Upper lobe of left lung (tissue), 6 donors: ENCODE measurements at places on chromosomes 3 and 15.
A peak's percentile ranks its signal among the peaks of the same experiment; 100 is the strongest.

DNA sequence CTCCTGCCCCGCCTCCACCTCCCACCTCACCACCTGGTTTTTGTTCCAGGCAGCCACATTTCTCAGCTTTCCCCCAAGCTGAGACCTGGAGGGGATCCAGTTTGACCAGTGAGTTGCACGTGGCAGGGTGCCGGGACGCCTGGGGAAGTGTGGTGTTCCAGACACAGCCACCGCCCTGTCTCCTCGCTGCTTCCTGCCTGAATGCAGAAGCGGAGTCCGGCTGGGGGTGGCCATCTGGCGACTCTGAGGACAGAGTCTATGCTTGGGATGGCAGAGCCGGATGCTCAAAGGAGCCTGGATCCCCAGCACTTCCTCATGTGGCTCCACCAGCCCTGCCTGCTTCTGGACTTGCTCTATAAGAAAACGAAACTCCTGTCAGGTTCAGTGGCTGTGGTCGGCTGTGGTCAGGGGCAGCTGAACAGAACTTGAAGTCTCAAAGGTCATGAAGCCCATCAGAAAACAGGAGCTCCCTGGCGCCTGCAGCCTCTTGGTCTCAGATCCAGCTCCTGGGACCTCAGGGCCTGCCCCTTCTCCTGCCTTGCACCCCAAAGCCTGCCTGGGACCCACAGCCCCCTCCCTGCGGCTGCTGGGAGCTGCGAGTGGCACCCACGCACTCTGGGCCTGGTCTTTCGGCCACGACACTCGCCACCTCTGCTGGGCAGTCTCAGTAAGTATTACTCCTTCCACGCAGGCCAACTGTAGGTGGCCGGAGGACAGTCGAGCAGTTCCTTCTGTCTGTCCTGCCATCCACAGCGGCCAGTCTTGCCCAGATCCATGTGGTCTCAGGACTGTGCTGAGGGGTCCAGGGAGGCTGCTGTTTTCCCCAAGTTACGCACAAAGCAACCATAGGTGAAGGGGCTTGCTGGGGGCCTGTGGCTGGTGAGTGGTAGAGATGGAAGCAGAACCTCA lies 112.8 kb upstream of the MEF2A start:
- peaks cover 57% of the 10 kb centered on the region for H3K4me1 ChIP-seq
- H3K27ac ChIP-seq, result peak overlapping the region; percentile 93
- H3K36me3 ChIP-seq, result no peaks in the 10 kb centered on the region
- peak; percentile 90 for DNase-seq

- H3K27me3 ChIP-seq, result no peaks in the 10 kb centered on the region
- no peaks in the 10 kb centered on the region for H3K36me3 ChIP-seq
- no peak overlapping the region for H3K4me3 ChIP-seq
- no peak overlapping the region for H3K27ac ChIP-seq
Observed at GRCh38 chr3:105999856-106000255, 131.0 kb upstream of the CBLB start.

- H3K36me3 ChIP-seq, result no peaks in the 10 kb centered on the region
- H3K4me3 ChIP-seq, result no peak overlapping the region
- no peak for DNase-seq
- no peak overlapping the region for H3K27ac ChIP-seq
- no peaks in the 10 kb centered on the region for H3K27me3 ChIP-seq
- peaks cover 46% of the 10 kb centered on the region for H3K4me1 ChIP-seq
Observed at GRCh38 chr3:136177876-136178275, 18.3 kb downstream of the MSL2 start.

DNA sequence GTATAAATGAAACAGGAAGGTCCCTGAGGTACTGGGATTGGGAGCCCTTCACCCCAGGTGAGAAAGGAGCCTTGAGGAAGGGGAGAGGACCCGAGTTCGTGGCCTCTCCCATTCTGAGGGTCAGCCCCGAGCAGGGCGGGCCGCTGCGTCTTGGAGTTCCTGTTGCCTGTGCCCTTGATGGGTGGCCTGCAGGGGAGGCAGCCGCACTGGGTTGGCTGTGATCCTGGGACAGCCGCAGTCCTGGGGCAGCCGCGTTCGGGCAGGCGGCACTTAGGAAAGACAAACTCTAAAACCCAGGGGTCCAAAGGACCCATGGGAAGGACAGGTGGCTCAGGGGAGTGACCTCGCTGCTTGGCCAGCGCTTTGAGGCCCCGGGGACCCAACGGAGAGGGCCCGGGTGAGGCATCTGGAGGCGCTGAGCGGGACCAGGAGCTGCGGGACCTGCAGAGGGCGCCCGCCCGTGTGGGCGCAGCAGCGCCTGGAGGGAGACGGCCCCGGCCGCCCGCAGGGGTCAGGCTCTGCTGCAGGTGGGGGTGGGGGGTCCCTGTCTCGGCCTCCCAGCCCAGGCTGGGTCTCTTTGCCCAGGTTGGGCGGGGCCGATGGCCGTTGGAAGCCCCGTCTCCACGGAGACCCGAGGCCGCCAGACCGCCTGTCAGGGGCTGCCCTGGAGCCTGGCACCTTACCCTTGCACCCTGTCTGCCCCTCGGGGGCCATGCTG lies 65.1 kb downstream of the HMCES start:
- no peaks in the 10 kb centered on the region for H3K36me3 ChIP-seq
- peak overlapping the region; percentile 36 for H3K4me3 ChIP-seq
- DNase-seq, result peak; percentile 90
- no peak overlapping the region for H3K27ac ChIP-seq
- peaks cover 15% of the 10 kb centered on the region for H3K4me1 ChIP-seq
- no peaks in the 10 kb centered on the region for H3K27me3 ChIP-seq

DNA sequence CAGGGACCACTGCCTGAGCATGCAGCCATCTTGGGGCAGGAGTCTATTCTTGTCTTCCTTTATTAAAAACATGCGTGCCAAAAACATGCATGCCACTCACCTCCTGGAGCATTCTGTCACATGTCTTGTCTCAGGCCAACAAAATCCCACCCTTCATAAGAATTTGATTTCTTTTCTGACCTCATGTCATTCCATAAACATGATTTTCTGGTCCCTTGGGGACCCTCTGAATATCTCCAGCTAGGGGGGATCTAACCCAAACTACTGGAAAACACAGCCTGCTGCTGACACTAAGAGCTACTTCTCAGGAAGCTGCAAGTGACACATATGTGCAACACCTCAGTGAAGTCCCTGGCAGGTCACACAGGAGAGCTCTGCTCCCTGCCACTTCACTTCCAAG lies 26.8 kb upstream of the NOX5 start:
- no peak for DNase-seq
- H3K4me3 ChIP-seq, result no peak overlapping the region
- no peak overlapping the region for H3K27ac ChIP-seq

GRCh38 chr3:110414855-110415254 lies 656.8 kb upstream of the NECTIN3 start:
- no peaks in the 10 kb centered on the region for H3K4me1 ChIP-seq
- no peaks in the 10 kb centered on the region for H3K27me3 ChIP-seq
- H3K36me3 ChIP-seq, result no peaks in the 10 kb centered on the region
- no peak overlapping the region for H3K27ac ChIP-seq
- no peak for DNase-seq
- no peak overlapping the region for H3K4me3 ChIP-seq

GRCh38 chr3:71803248-71803647 lies 18.3 kb upstream of the PROK2 start:
- DNase-seq, result no peak
- no peaks in the 10 kb centered on the region for H3K27me3 ChIP-seq
- H3K4me3 ChIP-seq, result no peak overlapping the region
- H3K27ac ChIP-seq, result no peak overlapping the region
- no peaks in the 10 kb centered on the region for H3K36me3 ChIP-seq

- DNase-seq, result no peak
- H3K4me1 ChIP-seq, result peaks cover 12% of the 10 kb centered on the region
Observed at GRCh38 chr3:185313693-185314246, 49.2 kb upstream of the MAP3K13 start.

DNA sequence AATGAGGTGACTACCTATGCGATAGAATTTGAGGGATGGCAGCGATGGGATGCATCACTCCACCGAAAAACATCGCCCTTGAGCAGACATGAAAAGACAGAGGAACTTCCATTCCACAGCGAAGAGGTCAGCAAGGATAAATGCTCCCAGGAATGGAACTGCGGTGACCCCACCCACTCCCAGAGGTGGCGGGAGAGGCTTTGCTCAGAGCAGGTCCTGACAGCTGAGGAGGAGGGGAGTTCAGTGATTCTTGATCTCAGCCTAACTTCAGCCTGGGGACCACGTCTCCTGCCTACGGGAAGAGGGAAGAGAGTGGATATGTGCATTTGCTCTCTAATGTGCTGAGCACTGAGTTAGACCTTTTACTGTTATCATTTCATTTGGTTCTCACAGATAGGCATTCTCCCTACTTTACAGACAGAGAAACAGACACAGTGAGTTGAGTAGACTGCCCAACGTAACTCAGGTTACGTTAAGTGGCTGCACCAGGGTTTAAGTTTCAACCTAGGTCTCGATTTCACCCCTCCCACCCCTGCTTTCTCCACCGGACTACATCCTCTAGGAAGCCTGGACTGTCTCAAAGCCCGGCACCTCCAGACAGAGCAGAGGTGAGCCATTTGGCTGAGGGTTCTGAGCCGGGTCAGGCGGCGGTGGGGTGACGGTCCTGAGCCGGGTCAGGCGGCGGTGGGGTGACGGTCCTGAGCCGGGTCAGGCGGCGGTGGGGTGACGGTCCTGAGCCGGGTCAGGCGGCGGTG lies 170.0 kb downstream of the RAB11A start:
- H3K4me3 ChIP-seq, result no peak overlapping the region
- H3K4me1 ChIP-seq, result no peaks in the 10 kb centered on the region
- H3K27ac ChIP-seq, result no peak overlapping the region
- H3K36me3 ChIP-seq, result no peaks in the 10 kb centered on the region
- H3K27me3 ChIP-seq, result no peaks in the 10 kb centered on the region
- DNase-seq, result no peak

DNA sequence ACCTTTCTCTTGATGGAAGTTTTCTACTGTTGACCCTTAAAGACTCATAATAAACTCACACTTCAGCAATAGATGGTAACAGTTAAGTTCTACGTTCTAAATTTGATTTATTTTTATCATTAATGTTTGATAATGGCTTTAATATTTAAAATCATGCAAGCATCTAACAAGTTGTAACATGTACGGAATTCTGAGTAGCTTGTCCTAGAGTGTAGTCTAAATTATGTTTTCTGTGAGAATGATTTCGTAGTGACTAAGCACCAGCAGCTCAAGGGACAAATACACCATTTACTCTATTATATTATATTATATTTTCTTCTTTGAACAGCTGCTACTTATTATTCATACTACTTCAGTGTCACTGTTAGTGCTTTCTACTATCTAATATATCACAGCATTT lies 345.6 kb downstream of the NLGN1 start:
- no peak for DNase-seq
- no peaks in the 10 kb centered on the region for H3K36me3 ChIP-seq
- H3K27me3 ChIP-seq, result no peaks in the 10 kb centered on the region
- no peak overlapping the region for H3K27ac ChIP-seq

- no peak overlapping the region for H3K27ac ChIP-seq
- no peak overlapping the region for H3K4me3 ChIP-seq
- DNase-seq, result no peak
- H3K27me3 ChIP-seq, result no peaks in the 10 kb centered on the region
Observed at GRCh38 chr3:74410276-74410941, 204.1 kb downstream of the CNTN3 start.

- H3K27me3 ChIP-seq, result no peaks in the 10 kb centered on the region
- H3K27ac ChIP-seq, result no peak overlapping the region
- DNase-seq, result no peak
- no peaks in the 10 kb centered on the region for H3K36me3 ChIP-seq
- no peak overlapping the region for H3K4me3 ChIP-seq
Observed at GRCh38 chr3:140571836-140572235, 106.0 kb upstream of the TRIM42 start.

- H3K4me1 ChIP-seq, result no peaks in the 10 kb centered on the region
- DNase-seq, result no peak
- no peak overlapping the region for H3K4me3 ChIP-seq
- no peak overlapping the region for H3K27ac ChIP-seq
- no peaks in the 10 kb centered on the region for H3K36me3 ChIP-seq
Observed at GRCh38 chr3:27758083-27758482, 36.0 kb upstream of the EOMES start.

GRCh38 chr15:45855907-45856579 lies 221.2 kb downstream of the SQOR start:
- H3K27me3 ChIP-seq, result no peaks in the 10 kb centered on the region
- no peaks in the 10 kb centered on the region for H3K4me1 ChIP-seq
- peak overlapping the region; percentile 32 for H3K27ac ChIP-seq

GRCh38 chr15:96435022-96435421 lies 104.5 kb downstream of the NR2F2 start:
- no peaks in the 10 kb centered on the region for H3K27me3 ChIP-seq
- no peaks in the 10 kb centered on the region for H3K4me1 ChIP-seq
- no peak overlapping the region for H3K4me3 ChIP-seq
- no peaks in the 10 kb centered on the region for H3K36me3 ChIP-seq
- DNase-seq, result no peak

DNA sequence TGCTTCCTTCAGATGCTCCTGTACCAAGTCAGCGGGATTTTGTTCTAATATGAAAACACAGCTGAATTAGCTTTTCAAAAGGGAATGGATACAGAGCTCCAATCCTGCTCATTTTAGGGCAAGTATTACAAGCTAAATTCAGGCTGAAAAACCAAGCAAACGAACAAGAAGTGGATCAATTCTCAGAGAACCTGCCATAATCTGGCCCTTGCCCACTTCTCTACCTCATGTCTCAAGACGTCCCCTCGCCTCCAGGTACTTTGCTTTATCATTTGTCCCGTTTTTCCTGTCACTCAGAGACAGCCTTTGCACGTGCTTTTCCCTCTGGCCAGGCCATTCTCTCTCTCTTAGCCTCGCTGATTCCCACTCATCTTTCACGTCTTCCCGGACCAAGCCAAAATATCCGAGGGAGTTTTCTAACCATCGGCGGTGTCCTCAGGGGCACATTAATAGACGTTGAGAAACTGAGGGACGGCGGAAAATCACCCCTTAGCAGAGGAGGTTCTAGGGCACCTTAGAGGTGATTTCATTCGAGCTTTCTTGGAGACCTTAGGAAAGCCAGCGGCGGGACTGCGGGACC lies 654 bp downstream of the SUSD5 start:
- H3K36me3 ChIP-seq, result no peaks in the 10 kb centered on the region
- H3K4me3 ChIP-seq, result peak overlapping the region; percentile 48
- peaks cover 7% of the 10 kb centered on the region for H3K27me3 ChIP-seq
- peaks cover 7% of the 10 kb centered on the region for H3K4me1 ChIP-seq
- no peak overlapping the region for H3K27ac ChIP-seq
- DNase-seq, result no peak

GRCh38 chr3:182829761-182830405 lies 36.6 kb downstream of the ATP11B start:
- no peak overlapping the region for H3K4me3 ChIP-seq
- peaks cover 27% of the 10 kb centered on the region for H3K36me3 ChIP-seq
- no peak overlapping the region for H3K27ac ChIP-seq
- no peak for DNase-seq

- no peaks in the 10 kb centered on the region for H3K36me3 ChIP-seq
- no peak overlapping the region for H3K27ac ChIP-seq
- H3K4me1 ChIP-seq, result no peaks in the 10 kb centered on the region
- no peak overlapping the region for H3K4me3 ChIP-seq
- no peaks in the 10 kb centered on the region for H3K27me3 ChIP-seq
Observed at GRCh38 chr3:32662647-32663046, 22.3 kb upstream of the CNOT10 start.

GRCh38 chr3:33438284-33438668 lies 1.9 kb downstream of the UBP1 start:
- no peak for DNase-seq
- no peaks in the 10 kb centered on the region for H3K36me3 ChIP-seq
- H3K4me3 ChIP-seq, result peak overlapping the region; percentile 93
- H3K27ac ChIP-seq, result peak overlapping the region; percentile 92

- peaks cover 83% of the 10 kb centered on the region for H3K4me1 ChIP-seq
Observed at GRCh38 chr3:10189557-10190354, 25.0 kb downstream of the IRAK2 start.

GRCh38 chr3:197027896-197028727 lies 1.5 kb downstream of the MELTF start:
- H3K27me3 ChIP-seq, result no peaks in the 10 kb centered on the region
- no peak overlapping the region for H3K4me3 ChIP-seq
- no peaks in the 10 kb centered on the region for H3K36me3 ChIP-seq
- H3K4me1 ChIP-seq, result peaks cover 19% of the 10 kb centered on the region
